ENCODE measurements at places on chromosomes 7 and 10.

- no peak for DNase-seq
Measured at GRCh38 chr10:128884496-128885072, 582.5 kb upstream of the MGMT start.

DNA sequence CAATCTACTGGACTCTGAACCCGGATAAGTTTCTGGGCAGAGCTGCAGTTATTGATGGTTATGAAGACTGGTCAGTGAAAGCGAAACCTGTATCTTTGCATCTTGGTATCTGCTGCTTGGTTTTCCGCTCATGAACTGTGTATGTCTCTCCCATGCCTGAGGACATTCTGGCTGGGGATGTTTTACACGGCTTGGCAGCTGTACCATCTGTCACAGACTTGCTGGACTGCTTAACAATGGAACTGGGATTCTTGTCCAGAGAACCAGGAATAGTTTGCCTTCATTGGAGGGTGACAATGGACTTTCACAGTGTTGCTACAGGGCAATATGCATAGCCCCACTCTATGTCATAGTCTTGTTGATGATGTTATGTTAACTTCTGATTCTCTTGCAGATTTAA, 119.9 kb upstream of the TMEM106B start:
- DNase-seq = no peak

DNA sequence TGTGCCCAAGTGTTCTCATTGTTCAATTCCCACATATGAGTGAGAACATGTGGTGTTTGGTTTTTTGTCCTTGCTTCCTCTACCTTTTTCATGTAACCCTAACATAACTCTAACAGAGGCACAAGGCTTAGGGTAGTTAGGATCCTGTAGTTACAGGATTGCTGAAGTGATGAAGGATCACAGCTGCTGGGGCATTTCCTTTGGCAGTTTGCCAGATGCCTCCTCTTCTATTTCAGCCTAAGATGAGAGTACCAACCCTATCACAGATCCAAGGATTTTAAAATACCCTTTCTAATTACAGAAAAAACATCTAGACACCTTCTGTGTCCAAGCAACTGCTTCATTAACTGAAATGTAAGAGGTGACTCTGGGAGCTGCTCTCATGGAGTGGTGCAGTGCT, 141.7 kb upstream of the COL1A2 start:
- no peak for DNase-seq

DNA sequence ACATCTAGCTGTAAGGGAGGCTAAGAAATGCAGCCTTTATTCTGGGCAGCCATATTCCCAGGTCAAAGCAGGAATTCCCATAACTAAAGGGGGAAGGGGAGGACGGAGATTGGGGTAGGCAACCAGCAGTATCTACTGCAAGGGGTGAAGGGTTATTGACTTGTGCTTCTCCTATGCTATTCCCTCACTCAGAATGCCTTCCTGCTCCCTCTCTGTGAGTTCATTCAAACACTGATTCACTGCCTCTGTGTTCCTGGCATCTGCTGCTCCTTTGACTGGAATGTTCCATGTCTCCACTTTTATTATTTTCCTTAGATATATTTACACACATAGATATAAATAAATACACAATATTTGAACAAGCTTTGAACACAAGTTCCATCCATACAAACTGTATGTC, 11.1 kb downstream of the HTR7 start:
- no peak for DNase-seq

DNA sequence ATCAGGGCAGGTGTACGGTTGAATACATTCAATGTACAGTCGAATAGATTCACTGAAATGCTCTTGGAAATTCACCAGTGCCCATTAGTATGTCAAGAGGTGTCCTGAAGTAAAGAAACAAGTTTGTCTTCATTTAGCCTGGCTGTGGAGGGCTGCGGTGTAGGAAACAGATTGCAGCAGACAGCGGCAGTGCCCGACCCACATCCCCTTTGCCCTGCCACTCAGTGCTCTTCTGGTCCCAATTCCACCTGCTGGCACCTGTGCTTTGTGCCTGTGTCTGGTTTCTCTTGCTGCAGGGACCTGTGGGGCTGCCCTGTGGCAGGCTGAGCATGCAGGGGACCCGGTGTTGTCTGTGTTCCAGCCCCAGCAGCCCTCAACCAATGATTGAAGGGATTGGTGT, 183.7 kb downstream of the RPS24 start:
- DNase-seq = no peak

DNA sequence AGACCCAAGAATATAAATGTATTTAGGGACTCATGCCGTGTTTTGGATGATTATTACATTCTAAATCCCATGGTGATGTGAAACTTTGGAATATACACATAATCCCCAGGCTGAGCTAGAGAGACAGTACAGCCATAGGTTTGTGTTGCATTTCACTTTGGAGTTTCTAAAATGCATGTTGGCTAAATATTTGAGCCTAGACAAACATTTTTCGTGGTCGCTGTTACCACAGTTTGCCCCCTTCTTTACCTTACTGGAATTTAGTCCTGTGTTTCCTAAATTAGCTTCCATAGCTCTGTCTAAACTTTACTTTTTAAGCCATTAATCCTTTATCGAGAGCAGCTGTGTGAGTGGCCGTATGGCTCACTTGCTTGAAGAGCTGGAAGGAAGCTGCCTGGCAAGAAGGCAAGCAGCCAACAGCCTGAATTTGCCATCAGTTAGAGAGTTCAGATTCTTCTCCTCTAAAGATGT, 192.0 kb downstream of the BICC1 start:
- DNase-seq = no peak
